ENCODE measurements at places on chromosomes 5 and 9.

- DNase-seq = no peak
Observed at GRCh38 chr5:56664025-56664424, 151.3 kb upstream of the MAP3K1 start.

DNA sequence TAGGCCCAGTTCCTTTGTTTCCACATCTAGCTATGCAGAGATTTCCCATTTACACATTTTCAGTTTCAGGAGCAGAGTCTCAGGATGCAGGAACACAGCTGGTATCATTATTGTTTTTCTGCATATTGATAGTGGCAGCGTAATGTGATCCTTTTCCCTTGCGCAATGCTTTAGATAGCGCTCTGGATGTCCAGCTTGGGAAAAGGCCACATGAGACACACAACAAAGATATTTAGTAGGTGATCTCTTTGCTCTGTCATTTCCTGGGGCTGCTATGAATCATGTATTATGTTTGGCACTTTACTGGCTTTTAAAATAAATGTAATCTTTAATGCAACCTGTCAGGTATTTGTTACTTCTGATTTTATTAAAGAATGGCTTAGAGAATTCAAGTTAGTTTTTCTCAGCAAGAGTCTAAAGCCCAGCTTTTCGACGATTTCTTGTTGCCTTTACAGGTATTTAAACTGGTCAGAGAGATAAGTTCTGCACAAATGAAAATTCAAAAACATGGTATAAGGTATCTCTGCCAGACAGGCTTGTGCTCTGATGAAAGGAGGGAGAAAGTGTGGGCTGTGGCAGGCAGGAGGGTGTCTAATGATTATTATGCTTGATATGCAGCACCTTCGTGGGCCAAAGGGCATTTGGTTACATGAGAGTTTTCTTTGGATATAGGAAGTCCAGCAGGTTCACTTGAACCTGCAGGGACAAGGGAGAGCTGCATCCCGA is 42.2 kb downstream of the PTTG1 start:
- DNase-seq = no peak

- no peak for DNase-seq
Observed at GRCh38 chr9:127300886-127301447, 36.4 kb downstream of the GARNL3 start.

- no peak for DNase-seq
Observed at GRCh38 chr9:127360829-127361228, 36.1 kb upstream of the SLC2A8 start.

DNA sequence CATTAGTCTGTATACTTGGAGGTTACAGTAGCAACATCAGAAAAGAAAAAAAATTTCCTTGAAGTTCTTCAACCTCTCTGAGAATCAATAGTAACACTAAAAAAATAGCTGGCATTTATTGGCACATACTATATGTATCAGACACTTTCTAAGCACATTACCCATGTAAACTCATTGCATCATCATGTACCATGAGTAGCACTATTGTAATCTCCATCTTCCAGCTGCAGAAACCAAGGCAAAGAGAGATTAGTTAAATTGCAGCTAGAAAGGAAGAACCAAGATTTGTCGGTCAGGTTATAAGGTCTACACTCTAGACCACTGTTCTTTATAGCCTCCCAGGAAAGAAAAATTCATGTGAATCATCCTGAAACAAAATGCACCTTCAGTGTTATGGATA is 31.4 kb upstream of the RAB3C start:
- DNase-seq = no peak

DNA sequence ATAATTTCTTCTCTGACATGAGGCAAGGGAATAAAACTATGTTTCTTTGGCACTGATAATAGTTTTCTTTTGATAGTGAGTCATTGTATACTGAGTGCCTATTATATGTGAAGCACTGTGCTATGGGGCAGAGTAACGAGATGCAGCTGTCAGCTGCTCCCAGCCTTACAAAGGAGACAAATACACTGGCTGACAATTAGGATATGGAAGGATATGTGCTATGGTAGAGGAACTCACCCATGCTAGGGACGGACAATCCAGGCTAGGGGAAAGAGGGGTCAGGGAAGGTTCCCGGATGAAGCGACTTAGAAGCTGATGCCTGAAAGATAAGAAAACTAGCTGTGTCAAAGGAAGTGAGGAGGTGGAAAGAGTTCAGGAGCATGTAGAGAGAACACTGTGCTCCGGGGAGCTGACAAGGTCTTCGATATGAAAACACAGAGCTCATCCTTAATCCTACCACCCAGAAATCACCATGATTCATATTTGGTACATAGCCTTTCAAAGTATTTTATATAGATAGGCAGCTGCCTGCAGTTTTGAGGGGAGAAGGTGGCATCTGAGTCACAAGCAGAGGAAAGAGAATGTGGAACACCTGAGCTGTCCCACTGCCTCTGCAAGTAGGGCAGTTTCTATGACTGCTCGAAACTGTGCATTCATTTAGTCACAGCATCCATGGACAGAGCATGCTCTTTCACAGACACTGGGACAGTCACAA is 12.1 kb downstream of the BSPRY start:
- no peak for DNase-seq

DNA sequence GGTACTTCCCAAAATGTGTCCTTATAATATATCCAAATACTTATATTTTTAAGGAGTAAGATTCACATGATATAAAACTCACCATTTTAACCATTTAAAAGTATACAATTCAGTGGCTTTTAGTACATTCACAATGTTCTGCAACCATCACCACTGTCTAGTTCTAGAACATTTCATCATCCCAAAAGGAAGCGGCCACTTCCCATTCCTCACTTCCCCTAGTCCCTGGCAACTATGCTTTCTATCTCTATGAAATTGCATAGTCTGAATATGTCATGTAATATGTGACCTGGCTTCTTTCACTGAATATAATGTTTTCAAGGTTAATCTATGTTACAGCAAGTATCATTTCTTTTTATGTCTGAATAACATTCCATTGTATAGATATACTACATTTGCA is 615.1 kb upstream of the SGCD start:
- DNase-seq = no peak

DNA sequence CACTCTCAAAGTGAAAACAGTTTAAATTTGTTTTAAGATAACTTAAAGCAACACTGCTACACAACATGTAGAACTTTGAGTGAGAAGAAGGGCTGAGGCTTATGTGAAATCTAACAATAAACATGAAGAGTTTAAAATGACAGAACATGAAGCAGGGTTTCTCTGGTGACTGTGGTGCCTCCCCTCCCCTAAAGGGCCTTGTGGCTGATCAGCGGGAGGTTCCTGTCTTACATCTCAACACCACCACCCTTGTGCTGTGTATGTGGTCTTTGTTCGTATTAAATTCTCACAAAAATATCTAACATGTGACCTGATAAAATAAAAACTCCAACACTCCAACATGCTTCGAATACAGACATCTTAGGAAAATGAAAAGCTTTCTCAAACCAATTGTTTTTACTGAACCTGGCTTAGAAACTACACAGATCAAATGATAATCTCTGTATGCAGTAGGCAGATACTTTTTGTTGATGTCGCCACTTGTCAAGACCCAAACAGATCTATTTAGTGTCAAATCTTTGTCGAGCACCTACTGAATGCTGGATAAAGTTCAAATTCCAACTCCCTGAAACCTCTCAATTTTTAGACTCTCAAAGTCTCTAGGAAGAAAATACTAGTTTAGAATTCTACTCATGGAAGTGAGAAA is 9.9 kb upstream of the IQGAP2 start:
- DNase-seq = no peak

DNA sequence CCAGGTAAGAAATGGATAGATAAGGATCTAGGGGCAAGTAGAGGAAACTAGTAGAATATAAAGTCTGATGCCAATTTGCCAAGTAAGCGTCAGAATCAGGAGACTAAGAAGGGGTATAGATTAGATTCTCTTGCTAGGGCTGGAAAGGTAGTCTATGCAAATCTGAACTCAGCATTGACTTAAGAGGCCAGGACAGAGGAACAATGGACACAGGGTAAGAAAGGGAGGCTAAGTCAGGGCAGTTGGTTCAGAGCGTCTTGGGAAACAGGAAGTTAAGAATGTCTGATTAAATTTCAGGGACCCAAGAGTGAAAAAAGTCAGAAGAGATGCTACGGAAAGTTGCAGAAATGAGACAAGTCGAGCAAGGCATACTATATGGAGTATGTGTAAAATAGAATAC is 263.2 kb upstream of the HAPLN1 start:
- DNase-seq = no peak

DNA sequence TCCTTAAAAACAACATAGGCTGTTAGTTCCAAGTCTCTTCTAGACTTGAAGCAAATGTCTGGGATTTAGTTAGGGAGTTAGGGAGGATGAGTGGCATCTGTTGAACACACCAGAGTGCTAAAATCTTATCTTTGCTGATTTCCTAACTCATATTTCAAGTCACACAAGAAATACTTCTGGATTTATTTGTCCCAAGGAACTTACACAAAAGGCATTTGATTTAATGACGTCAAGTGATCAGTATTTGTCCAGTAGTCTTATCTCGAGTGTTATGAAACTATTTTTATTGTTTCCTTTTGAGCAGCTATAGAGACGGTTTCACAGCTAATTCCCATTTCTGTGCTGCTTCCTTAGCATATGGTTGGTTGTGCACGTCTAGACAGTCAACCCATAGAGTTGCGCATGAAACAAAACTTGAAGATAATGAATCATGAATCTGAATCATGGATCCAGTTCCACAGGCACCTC is 140.5 kb upstream of the TUT7 start:
- DNase-seq = no peak

DNA sequence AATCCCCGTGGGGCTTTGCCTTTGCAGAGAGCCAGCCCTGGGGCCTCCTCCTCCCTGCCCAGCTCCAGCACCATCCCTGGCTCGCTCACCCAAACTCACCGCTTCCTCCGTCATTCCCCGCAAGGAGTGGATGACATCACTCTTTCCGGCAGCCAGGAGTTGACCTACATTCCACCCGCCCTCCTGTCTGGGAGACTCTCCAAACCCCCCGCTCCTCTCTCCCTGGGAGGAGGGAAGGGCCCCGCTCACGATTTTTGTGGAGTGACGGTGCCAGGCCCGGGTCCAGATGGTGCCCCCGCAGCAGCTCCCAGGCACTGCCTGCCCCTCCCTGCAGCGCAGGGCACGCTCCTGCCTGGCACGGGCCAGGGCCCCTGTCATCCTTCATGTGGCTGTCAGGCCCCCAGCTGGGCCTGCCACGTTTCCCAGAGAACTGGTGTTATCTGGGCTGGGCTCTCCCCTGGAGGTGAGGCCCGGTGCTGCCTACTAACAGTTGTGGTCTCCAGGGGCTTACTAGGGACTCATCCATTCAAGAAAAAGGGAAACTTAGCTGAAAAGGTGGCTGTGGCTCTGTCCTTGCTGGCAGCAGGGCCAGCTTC is 52.3 kb downstream of the NTNG2 start:
- no peak for DNase-seq

GRCh38 chr9:131273856-131274673 is 2.2 kb downstream of the FAM78A start:
- no peak for DNase-seq

DNA sequence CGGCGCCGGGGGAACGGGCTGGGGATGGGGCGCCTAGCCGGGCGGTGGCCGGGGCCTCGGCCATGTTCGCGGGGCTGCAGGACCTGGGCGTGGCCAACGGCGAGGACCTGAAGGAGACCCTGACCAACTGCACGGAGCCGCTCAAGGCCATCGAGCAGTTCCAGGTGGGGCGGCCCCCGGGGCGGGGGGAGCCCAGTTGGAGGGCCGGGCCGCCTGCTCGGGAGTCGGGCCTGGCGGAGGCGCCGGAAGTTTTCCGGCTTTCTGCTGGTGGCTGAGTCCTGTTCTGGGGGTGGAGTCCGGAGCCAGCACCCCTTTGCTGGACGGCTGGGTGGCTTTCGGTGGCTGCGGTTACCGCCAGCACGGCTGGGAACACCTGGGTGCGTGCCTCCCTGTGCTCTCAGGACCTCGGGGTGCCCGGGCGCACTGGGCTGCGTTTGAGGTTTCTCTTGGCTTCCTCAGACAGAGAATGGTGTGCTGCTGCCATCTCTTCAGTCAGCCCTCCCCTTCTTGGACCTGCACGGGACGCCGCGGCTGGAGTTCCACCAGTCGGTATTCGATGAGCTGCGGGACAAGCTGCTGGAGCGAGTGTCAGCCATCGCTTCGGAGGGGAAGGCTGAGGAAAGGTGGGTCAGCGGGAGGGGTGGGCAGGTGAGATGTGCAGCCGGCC is 454 bp downstream of the NELFB start:
- DNase-seq = no peak

DNA sequence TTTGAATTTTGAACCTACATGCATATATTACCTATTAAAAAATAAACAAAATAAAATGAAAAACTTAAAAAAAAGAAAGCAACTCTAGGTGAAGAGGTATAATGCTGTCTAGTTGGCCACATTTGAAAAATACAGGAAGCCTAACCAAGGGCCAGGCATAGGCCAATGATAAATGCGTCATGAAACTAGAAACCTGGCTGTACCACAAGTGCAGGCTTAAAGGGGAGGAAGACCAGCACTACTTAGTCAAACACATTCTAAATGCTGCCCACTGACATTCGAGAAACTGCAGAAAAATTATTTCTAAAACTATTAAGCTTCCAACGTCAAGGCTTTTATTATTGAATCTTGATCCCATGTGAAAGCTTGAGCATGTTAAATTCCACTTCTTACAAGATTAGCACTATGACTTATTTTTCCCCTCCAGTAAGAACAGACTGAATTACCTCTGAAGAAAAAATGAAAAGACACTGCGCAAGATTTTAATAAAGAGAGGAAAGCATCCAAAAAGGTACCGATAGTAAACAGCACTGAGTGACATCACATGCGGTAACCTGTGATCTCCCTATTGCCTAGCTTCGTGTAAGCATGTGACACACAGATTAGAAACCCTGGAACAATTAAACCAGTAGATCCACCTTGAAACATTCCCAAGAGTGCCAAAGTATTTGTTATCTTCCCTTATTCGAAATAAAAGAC is 16.2 kb downstream of the CDC14B start:
- no peak for DNase-seq

GRCh38 chr9:65405253-65405652 is 120.2 kb upstream of the FOXD4L5 start:
- DNase-seq = no peak

- DNase-seq = no peak
Observed at GRCh38 chr5:40906351-40906751, 2.9 kb upstream of the C7 start.

DNA sequence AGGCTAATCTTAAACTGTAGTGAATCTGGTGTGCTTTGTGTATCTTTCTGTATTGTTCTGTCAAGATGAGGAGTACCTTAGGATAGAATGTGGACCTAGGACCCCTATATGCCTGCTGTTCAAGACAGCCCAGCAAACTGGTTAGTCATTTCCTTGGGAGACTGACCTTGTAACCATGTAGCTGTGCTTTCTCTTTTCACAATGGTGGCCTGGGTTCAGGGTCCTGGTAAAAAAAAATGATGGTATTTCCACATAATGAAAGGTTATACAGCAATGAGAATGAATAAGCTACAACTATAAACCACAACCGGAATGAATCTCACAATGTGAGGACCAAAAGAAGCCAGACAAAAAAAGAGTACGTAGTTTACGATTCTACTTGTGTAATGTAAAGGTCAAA is 36.4 kb upstream of the F2RL1 start:
- no peak for DNase-seq

- peak; percentile 91 for DNase-seq
Observed at GRCh38 chr5:140345919-140346347, 470 bp downstream of the HBEGF start.

All from lower leg skin (tissue), 4 donors.